ENCODE measurements at places on chromosomes 5 and 9.
A peak's percentile ranks its signal among the peaks of the same experiment; 100 is the strongest.

GRCh38 chr9:120983259-120983837 is 56.8 kb upstream of the TRAF1 start:
- DNase-seq = no peak

DNA sequence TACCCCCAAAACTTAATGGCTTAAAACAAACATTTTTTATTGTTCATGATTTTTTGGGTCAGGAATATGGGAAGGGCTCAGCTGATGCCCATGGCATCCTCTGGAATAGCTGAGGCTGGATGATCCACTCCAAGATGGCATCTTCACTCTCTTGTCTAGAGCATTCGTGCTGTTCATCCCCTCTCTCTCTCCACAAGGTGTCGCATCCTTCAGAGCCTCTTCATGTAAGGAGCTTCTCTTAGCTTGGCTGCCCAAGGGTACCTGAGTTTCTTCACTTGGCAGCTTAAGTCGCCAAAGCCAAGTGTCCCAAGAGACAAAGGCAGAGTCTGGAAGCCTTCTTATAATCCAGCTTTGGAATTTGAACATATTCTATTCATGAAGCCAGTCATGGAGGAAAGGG is 294.7 kb downstream of the CHSY3 start:
- peak; percentile 12 for DNase-seq

- no peak for DNase-seq
Observed at GRCh38 chr5:40682154-40683017, 2.7 kb downstream of the PTGER4 start.

- DNase-seq = no peak
Observed at GRCh38 chr5:59198832-59199231, 616.0 kb downstream of the RAB3C start.

DNA sequence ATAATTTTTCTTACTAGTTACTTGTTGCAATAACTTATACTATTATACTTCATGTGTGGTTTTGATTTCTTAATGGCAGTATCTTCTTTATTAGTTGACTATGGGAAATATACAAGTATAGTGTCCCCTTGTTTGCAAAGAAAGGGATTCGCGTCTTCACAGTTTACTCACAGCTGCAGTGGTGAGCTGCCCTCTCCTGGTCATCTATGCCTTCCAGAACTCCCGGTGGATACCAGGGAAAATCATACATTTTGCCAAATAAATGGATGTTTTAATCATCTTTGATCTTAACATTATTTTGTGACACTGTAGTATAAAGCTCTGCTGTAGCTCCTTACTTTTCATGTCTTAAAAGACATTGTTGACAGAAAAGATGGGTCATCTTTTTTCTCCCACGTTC is 142.0 kb downstream of the ZCCHC7 start:
- DNase-seq = peak; percentile 34

DNA sequence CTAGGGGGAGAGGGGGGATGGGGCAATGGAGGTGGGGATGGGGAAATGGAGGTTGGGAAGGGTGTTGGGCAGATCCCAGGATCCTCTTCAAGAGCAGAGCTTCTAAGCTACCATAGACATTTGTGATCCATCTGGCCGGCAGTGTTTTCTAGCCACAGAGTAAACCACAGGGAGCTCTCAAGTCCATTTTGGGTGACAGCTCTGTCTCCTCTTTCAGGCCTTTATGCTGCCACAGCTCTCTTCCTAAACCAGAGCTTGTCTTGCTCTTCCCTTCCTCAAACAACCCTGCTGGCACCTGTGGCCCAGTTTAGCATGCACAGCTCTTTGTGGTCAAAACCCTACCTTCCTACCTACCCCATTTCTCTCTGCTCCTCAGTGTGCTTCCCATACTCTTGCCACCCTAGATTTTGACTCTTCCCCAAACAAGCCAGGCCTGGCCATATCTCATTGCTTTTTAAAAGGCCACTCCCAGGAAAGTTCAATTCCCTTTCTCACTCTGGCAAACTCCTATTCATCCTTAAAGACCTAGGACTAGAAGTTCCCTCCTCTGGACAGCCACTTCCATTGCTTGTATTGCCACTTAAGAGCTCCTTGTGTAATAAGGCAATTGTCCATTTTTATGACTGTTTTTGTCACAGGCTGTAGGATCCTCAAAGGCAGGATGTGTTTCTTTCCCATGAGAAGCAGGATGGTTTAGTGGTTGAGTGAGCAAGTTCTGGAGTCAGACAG is 84.3 kb upstream of the PANK3 start:
- DNase-seq = no peak

DNA sequence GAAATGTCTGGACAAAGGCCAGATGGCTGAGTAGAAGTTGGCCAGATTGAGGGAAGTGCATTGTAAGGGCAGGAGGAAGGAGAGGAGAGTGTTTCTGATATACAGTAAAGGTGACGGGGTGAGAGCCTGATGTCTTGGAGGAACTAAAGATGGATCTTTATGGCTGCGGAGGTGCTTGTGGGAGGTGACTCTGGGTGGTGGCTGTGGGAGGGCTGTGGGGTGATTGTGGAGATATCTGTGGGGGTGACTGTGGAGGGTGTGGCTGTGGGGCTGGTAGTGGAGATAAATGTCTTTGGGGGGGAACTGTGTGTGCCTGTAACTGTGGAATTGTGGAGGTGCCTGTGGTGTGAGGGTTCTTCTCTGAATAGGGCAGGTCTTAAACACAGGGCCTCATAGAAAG is 121.4 kb downstream of the CMYA5 start:
- no peak for DNase-seq

DNA sequence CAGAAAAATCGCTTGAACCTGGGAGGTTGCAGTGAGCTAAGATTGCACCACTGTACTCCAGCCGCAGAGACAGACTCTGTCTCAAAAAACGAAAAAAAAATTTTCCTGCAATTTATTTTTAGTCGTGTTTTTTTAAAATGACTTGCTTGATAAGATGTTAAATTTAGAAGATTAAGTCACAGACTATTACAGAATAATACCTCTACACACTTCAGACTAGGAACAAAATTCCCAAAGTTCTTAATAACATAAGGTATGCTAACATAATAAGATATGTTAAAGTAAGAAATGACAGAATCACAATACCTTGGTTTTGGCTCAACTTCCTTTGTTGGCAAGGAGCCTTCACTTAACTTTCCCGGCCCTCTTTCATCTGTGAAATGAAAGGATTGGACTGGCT is 59.5 kb upstream of the NPR3 start:
- DNase-seq = no peak

DNA sequence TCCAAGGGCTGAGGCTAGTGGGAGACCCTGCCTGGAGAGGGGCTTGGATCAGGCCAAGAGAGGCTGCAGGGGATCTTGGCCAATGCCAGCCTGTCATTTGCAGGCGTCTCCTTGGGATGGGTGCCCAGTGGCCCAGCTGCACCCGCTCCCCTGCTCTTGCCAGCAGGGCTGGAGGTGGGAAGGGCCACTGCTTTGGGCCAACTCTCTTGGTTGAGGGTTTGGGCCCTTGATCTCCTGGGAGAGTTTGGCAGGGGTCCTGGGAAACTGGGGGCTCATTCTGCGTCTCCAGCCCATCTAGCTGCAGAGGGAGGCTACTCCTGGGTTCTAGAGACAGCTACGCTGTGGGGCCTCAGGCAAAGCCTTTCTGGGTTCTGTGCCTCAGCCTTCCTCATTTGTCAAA is 10.5 kb downstream of the PSD2 start:
- no peak for DNase-seq

DNA sequence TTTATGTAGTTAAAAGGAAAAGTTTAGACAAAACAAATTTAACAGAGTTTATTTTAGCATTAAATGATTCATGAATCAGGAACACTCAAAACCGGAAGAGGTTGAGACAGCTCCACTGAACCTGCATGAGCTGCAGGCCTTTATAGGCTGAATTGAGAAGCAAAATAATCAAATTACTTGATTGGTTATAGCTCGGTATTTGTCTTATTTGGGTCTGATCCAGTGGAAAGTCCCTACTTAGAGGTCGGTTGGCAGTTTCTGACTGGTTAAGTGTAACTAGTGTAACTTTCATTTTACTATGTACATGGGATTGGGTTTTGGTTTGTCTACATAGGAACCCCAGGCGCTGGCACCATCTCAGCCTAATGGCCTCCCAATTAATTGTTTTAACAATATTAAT is 74.1 kb upstream of the PIK3R1 start:
- DNase-seq = no peak

GRCh38 chr5:7391814-7392692 is 3.9 kb upstream of the ADCY2 start:
- peak; percentile 93 for DNase-seq

- DNase-seq = no peak
Observed at GRCh38 chr9:69054989-69055388, 19.4 kb downstream of the FXN start.

- no peak for DNase-seq
Observed at GRCh38 chr9:119043996-119044395, 325.2 kb downstream of the BRINP1 start.

- DNase-seq = no peak
Observed at GRCh38 chr5:179129607-179130071, 69.5 kb downstream of the ZNF354C start.

DNA sequence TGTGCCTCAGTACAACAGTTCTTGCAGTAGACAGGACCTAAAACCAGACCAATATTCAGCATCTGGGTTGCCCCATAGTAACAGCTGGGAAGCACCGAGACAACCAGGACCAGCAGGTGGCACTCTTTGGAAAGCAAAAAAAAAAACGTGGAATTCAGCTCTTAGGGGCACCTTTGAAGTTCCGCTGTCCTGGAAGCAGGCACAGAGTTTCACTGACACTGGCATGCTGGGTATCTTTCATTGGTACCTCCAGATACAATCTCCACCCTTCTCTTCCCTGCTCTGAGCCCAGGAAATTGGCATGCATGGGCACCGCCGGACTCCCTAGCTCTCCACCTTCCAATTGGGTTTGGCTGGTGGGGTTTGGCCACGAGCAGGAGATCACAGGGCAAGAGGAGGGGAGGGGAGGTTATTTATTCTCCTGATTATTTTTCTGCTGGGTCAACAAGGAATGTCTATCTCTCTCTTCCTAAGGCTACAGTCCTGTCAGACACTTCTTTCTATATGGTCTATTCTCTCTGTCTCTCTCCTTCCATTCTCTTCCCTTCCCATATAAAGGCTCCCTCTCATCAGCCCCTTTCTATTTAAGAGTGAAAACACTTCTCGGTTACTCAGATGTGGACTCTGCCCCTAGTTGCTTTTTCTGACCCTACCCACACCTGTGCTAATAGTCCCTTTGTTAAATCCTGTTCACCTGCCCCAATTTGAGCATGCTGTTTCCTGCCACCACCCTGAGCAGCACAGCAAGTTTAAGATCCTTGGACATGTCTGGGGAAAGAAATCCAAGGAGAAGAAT is 1.9 kb upstream of the IDNK start:
- peak; percentile 31 for DNase-seq

- DNase-seq = no peak
Observed at GRCh38 chr9:3793971-3794383, 268.2 kb upstream of the RFX3 start.

DNA sequence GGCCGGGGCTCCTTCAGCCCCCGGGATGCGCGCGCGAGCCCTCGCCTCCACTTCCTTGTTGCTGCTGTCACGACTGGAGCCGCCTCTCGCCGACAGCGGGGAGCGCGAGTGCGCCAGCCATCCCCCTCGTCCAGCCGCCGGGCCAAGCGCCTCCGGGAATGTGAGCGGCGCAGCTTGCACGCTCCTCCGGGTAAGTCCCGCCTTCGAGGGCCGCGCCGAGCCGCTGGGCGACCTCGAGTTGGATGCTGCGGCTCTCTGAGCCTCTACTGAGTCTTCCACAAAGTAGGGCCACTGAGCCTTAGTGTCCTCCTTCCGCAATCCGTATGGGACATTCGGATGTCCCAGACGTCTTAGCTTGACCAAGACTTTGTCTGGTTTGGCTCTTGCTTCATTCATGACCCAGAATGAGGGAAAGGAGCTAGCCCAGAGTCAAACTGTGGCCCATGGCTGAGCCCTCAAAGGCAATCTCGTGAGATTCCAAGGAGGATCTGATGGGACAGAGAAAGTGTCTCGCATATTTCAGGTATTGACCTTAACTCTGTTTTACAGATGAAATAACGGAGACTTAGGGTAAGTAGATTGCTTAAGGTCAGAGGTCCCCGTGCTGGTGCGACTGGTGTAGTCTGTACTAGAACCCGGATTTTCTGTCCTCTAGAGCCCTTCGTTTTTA is 586 bp downstream of the HMGXB3 start:
- peak; percentile 16 for DNase-seq

- DNase-seq = no peak
Observed at GRCh38 chr9:125953314-125954019, 206.3 kb downstream of the PBX3 start.
